ENCODE measurements at places on chromosomes 5 and 9.

- DNase-seq, result no peak
Observed at GRCh38 chr9:35792024-35792813, 828 bp downstream of the NPR2 start.

DNA sequence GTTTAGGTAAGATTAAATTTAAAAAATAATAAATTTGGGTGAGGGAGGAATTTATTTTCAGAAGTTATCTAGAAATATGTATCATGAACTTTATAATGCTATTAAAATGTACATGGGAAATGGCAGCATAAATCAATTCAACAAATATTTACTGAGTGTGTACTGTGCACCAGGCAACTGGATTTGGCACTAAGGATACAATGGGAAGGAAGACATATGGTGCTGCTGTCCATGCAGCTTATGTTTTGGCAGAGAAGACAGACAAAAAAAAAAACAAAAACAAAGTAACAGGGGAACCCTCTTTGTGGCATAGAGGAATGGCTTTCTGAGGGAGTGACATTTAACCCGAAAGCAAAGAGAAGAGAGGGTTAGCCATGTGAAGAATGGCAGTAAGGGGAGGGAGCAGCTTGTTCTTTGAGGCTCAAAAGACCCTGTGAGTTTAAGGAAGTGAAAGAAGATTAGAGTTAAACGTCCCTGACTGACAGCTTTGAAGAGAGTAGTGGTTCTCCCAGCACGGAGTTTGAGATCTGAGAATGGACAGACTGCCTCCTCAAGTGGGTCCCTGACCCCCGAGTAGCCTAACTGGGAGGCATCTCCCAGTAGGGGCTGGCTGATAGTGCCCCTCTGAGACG is 23.9 kb downstream of the CNTRL start:
- no peak for DNase-seq

GRCh38 chr5:122469384-122469919 is 157.4 kb downstream of the SNCAIP start:
- no peak for DNase-seq

GRCh38 chr5:42665857-42666256 is 90.8 kb upstream of the CCDC152 start:
- DNase-seq, result no peak

GRCh38 chr5:173139631-173140030 is 4.7 kb upstream of the BNIP1 start:
- DNase-seq, result no peak

GRCh38 chr5:67221487-67222242 is 25.1 kb upstream of the CD180 start:
- DNase-seq, result no peak

- DNase-seq, result no peak
Observed at GRCh38 chr9:7360513-7360912, 439.1 kb downstream of the DMAC1 start.

GRCh38 chr5:15446552-15446951 is 53.4 kb upstream of the FBXL7 start:
- DNase-seq, result no peak

- no peak for DNase-seq
Observed at GRCh38 chr9:12684974-12685373, 8.2 kb upstream of the TYRP1 start.

GRCh38 chr5:84274585-84275468 is 109.9 kb downstream of the EDIL3 start:
- DNase-seq, result no peak

GRCh38 chr5:2207416-2208238 is 324.9 kb upstream of the IRX4 start:
- no peak for DNase-seq

DNA sequence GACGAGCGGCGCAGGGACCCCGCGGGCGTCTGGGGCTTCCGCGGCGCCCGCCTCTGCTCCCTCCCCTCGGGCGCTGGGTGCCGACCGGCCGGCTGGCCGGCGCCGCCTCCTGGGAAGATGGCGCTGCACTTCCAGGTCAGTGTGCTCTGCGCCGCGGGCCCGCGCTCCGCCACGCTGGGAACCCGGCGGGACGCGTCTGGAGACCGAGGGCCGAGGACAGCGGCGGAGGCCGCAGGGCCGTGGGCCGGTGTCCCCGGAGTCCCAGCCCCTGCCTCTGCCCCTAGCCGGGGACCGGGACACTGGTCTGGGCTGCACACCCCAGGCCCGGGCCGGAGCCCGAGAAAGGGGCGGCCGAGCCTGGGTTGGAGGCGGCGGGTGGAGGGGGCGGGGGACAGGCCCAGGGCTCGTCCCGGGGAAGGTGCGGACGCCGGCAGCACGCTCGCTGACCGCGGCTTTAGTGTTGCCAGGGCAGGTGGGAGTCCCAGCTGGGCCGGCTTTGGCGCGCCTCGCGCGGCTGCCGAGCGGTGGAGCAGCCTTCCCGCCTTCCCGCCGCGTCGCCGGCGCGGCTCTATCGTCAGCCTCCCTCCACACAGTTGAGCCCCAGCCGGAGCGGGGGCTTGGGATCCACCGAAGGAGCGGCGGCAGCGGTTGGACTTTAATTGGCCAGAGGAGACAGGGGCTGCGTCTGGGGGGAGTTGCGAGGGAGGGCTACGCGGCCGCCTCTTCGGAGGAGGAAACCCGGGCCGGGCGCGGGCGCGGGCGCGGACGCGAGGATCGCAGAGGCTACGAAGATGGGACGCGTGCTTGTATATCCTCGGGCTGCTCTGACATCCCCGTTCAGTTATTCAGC is at the start of gene RANBP17:
TSS of gene RANBP17 (plus strand) at position 102 of the 850 bp plus-strand sequence.
- peak; percentile 87 for DNase-seq

GRCh38 chr5:15808577-15808976 is 308.6 kb downstream of the FBXL7 start:
- DNase-seq, result no peak

- DNase-seq, result no peak
Observed at GRCh38 chr9:81312346-81312745, 377.0 kb downstream of the TLE1 start.

DNA sequence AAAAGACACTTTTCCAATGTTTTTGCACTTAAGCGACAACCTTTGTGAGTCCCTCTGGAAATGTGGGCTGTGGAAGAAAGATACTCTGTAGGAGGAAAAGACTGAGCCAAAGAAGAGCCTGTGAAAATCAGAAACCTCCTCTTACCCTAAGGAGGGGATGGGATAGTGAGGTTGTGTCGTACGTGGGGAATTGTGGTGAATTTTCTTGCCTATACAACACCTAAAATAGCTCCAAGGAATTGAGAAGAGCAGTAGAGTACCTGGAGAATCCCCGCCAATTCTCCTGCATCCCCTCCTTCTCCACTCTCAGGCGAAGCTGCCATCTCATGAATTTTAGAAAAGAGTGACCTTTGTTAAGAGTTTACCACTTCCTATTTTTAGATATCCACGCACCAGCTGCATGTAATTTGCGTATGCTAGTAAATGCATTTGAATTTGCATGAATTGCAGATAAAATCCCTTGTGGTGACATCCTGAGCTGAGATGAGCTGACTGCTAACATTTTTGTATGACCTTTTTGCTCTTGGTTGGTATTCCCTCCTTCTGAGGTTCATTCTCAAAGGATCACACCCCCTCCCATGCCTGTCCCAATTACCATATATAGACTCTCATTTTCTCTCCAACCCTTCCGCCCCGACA is 147.2 kb downstream of the PCSK5 start:
- DNase-seq, result no peak

DNA sequence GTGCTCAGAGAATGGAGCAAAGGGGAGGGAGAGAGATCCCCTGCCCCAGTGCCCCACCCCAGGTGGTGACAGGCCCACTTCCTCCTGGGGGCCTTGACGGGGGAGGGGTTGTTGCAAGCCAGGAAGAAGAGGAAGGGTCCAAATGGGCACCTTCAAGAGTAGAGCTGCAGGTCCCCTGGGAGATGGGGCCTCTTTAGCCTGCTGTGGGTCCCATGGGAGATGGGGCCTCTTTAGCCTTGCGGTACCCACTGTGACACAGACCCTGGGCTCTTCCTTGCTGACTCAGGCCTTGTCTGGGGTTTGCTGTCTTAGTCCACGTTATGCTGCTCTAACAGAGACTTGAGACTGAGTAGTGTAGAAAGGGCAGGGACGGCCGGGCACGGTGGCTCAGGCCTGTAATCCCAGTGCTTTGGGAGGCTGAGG is 9.6 kb upstream of the TOR4A start:
- no peak for DNase-seq

DNA sequence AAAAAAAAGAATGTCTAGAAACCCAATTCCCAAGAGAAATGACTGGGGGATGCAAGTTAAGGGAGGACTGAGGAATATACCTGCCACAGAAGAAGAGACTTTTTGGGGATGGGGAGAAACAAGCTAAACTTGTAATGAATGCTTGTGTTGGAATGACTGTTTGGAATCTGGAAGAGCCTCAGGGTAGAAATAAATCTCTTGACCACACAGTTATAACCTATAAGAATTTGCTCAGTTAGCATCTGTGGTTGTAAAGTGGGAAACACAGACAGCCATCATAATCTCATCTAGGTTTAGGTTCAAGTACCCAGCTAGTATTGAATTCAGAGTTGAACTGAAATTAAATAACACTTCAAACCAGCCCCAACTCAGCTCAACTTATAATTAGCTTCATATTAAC is 678.3 kb upstream of the CHD1 start:
- no peak for DNase-seq

- no peak for DNase-seq
Observed at GRCh38 chr5:39650008-39650762, 225.4 kb upstream of the DAB2 start.

GRCh38 chr9:108759399-108759798 is 96.4 kb downstream of the ACTL7B start:
- DNase-seq, result no peak

- DNase-seq, result no peak
Observed at GRCh38 chr5:132193165-132193694, 34.4 kb downstream of the P4HA2 start.
